T-helper 1 cell (primary cell): ENCODE measurements at places on chromosomes 6 and 20.

DNA sequence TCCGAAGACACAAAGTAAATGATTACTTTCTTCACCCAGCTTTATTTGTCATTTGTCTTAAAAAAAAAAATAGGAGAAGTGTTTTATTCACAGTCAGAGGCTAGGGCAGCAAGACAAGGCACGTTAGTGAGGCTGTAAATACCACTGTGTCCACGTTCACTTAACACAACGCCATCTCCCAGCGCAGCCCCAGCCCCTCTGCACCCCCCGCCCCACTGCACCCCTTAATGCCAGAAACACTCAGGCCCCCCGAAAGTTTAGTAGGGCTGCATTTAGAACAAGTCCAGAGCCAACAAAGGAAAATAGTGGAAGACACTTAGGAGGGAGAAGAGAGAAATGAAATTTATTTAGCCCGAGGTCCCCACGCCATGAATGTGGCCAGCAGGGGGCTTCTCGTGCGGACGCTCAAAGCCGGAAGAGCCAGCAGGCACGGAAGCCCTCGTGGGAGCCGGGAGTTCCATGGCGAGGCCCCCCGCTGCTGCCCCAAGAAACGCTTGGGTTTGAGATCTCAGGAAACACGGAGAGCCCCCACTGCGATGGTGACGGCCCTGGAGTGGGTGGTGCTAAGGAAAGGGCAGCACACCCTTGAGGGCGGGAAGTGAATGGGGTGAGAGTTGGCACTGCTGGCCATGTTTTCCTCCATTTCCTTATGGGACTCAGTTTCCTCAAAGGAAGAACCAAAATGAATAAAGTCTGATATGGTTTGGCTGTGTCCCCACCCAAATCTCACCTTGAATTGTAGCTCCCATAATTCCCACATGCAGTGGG lies 50.2 kb downstream of the IYD start:
- peak; percentile 44 for DNase-seq

DNA sequence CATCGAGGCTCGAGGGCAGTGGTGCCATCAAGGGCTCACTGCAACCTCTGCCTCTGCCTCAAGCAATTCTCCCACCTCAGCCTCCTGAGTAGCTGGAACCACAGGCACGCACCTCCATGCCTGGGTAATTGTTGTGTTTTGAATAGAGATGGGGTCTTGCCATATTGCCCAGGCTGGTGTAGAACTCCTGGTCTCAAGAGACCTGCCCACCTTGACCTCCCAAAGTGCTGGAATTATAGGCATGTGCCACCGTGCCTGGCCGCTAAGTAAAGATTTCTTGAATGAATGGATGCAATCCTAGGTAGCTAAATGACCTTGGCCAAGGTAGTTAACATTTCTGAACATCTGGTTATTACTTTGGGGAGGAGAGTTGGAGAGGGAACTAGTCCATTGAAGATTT lies 7.4 kb downstream of the SCAF8 start:
- DNase-seq, result no peak

DNA sequence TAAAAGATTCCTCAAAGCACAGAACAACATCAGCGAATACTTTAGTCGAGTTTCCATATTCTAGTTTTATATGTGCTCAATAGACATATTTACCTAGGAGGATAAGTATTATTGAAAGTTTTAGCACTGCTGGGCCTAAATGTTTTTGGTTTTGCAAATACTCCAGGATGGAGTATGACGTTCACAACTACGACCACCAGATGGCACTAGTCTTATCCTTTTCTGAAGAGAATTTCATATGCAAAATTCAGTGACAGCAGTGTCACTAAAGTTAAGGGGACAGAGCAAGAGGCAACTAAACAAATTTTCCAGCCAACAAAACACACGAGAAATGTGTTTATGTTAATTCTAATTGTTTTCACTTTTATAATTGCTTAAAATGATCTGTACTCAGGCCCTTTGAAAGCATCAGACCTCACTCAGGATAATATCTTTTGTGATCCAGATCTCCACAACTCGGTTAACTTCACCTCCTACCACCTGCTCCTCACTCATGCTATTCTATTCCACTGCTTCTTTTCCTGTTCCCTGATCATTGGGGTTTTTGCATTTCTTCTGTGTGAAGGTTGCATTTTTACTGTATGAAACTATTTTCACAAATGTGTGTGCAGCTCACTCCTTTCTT lies 220.8 kb downstream of the TRDN start:
- no peak for DNase-seq

- no peak for DNase-seq
Observed at GRCh38 chr6:2914318-2914660, 11.2 kb upstream of the SERPINB9 start.

DNA sequence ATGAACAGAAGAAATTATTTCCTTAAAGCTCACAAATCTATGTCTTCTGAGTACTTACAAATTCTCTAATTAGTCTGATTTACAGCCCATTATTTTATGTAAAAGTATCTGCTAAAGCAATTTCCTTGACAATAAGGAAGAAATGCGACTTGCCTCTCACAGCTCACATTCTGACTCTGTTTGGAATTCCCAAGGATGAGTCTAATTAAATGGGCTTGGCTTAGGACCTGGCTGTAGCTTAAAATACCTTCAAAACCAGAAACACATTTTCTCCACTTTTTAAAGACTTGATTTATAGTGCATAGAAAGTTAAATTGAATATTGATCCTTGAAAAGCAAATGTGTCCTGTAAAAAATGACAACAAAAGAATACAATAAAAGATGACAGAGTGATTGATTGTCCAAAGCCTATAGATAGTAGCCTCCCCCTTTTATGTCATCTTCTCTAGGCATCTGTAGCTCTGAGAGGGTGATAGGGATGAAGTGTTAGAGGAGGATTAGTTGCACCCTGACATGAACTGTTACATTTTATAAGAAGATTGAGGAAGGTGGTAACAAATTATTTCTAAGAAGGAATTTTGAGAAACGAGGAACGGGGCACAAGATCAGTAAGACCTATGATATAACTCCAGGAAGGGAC lies 118.9 kb downstream of the MACROD2 start:
- DNase-seq, result no peak

GRCh38 chr6:160238761-160239751 lies 19.6 kb downstream of the SLC22A2 start:
- no peak for DNase-seq

DNA sequence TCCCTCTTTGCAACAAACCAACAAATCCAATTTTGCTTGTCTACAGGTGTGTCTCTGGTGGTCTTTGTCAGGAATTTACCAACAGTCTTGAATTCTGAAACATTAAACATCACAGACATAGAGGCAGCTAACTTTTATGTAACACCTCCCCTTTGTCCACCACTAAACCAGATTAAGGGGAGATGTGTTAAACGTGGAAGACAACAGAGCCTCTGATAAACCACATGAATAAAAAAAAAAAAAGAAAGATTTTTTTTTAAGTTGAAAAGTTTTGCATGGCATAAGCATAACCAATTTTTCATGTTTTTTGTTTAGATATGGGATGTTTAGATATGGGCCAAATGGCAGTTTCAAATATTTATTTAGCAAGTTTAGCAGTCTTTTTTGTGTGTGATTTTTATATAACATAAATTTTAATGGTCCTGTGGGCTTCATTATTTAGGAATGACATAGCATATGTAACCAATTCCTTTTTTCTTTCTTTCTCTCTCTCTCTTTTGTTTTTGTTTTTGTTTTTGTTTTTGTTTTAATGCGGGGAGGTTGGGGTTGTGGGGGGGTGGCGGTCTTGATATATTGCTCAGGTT lies 60.7 kb upstream of the BTN3A2 start:
- DNase-seq, result no peak

DNA sequence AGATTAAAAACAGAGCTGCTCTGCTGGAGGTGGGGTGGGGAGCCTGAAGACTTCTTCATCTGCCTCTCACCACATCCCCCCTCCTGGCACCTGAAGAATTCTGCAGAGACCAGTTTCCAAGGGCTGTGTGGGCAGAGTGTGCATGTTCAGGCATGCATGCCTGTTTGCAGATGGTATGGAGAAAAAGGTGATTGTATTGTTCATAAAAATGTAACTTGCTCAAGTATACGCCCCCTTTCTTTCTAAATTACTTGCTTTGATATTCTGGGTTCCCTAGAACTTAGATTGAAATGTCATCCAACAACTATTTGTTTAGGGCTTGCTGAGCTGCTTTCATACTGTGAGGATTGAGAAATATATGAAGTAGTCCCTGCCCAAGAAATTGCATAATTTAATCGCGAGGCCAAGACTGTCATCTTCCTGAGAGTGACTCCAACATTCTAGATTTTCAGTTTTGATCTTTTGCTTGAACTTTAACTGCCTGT lies 83.6 kb downstream of the LCA5 start:
- DNase-seq, result no peak

DNA sequence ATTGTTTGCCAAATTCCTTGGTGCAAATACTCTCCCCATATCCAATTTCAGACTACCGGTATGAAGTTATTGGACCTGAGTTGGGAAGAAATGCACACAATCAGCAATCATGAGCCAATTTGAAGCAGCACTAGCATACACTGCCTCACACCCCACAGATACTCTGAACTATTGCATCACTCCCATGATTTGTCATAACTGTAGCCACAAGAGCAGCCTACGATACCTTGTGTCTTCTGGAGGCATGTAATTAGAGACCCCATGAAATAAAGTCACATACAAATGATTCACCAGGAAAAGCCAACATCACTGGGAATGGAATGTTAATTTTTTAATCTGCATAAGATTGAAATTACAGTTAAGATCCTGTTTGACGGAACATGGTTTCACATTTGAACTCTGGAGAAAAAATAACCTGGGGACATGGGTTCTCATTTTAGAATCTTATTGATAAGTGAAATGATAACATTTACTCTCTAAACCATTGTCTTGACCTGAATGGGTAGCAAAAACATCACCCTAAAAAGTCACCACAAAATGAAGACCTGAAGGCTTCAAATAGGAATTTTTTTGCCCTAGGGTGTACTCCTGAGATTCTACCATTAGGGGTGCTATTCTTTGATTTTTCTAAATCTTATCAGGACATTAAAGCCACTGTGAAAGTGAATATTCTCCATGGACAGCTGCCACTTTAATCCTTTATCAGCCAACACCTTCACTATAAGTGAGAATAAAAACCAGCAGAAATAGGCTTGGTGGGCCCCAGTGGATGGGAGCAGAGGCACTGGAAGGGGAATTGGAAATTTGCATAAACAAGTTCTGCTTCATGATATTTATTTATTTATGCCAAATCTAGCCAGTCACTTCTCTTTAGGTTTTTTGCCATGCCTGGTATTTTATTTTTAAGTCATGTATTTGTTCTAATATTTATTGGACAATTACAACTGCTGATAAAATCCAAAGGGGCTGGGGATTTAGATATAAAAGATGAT lies 34.5 kb upstream of the HBS1L start:
- no peak for DNase-seq

GRCh38 chr6:5664149-5664548 lies 342.6 kb downstream of the NRN1 start:
- DNase-seq, result no peak

GRCh38 chr6:20481281-20481680 lies 53.0 kb upstream of the CDKAL1 start:
- DNase-seq, result no peak

DNA sequence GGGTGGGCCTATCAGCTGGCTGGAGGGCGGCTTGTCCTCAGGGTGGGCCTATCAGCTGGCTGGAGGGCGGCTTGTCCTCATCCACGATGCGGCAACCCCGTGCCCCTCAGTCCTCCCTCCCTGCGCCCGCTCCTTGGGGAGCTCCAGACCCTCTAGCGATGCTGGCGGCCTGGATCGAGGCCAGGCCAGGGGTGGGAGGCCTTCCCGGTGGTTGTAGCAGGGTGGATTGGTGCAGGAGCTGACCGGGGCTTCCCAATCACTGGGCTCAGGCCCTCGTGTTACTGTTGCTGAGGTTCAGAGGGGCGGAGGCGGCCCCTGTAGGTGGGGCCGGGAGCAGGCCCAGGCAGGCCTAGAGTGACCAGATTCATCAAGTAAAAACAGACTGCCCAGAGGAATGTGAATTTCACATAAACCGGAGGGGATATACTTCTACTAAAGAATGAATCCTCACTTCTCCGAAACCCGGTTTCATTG lies 8.8 kb downstream of the SLC17A9 start:
- no peak for DNase-seq

DNA sequence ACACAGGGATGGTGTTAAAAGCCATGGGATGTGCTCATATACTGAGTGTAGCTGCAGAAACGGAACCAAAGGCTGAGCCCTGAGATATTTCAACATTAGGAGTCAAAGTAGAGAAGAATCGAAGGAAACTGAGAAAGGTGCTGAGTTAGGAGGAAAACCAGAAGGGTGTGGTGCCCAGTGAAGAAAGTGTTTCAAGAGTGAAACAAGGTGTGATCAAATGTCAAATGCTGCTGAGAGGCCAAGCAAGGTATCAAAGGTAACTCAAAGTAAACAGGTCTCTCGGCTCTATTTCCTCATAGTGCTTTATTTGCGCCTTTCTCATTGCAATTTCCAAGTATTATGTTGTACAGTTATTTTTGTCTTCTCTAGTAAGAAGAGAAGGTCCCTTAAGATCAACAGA lies 94.1 kb downstream of the PRDM1 start:
- DNase-seq, result no peak

GRCh38 chr6:25136854-25137253 lies 142.3 kb upstream of the CARMIL1 start:
- DNase-seq, result peak; percentile 68

DNA sequence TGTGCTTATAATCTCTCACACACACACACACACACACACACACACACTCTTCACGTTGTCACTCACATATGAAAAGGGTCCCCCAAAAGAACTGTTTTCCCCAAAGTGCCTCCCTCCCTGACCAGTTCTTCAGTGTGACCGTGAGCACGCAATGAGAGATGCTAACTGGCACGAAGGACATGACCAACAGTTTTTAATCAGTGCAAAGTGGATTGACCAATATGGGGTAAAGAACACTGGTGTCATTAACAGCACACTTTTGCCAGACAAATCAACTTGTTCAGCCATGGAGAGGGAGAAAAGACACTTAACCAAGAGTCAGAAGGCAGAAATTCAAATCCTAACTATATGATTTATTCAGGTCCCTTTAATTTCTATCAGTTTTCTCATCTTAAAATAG lies 15.0 kb downstream of the EXOC2 start:
- DNase-seq, result no peak

- no peak for DNase-seq
Observed at GRCh38 chr6:10479939-10480700, 41.0 kb upstream of the GCNT2 start.
